Dermis blood vessel endothelial cell (primary cell): ENCODE measurements at places on chromosomes 2 and 18.

DNA sequence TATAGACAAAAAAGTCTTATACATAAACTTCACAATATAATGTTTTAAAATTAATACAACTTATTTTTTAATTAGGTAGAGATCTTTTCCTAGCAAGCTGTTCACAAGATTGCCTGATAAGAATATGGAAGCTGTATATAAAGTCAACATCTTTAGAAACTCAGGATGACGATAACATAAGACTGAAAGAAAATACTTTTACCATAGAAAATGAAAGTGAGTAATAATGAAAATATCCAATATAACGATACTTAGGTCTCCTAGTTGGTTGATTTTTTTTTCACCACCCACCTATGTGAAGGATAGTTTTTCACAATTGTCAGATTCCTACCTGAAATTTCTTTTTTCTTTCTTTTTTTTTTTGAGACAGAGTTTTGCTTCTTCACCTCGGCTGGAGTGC, 13.1 kb downstream of the ELP2 start:
- no peak for DNase-seq

- DNase-seq, result no peak
These were observed 46.0 kb upstream of the MBP start for GRCh38 chr18:77178559-77178958.

DNA sequence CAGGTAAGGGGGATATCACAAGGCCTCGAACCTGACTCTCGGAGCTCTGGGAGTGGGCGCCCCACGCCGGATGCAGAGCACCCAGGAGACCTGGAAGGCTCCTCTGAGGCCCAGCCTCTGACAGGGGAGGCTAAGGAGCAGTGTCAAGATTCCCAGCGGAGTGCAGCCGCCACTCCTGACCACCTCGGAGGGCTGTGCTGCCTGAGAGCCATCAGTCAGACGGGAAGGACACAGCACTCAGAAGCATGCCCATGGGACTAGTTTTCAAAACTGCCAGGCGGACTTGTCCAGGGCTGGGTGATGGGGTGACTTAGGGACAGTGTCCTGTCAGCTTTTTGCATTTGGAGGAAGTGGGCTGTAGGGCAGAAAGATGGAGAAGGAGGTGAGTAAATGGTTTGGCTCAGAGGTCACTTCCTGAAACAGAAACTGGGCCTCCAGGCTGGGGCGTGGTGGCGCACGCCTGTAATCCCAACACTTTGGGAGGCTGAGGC, 34.6 kb upstream of the B3GNT7 start:
- DNase-seq, result no peak

DNA sequence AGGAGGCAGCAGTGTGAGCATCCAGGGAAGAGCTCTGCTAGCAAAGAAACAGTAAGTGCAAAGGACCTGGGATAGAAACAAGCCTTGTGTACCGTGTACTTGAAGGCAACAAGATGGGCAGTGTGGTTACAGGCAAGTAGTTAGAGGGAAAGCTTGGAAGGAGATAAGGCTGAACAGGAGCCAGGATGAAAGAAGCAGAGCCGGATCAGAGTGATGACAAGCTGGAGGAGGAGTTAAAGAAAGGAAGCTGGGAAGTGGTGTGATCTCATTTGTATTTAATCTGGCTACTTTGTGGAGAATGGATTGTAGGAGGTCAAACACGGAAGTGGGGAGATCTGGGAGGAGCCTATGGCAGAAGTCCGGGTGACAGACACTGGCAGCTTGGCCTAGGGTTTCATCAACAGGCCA, 44.7 kb upstream of the VPS54 start:
- DNase-seq, result peak; percentile 85

GRCh38 chr18:9513971-9514512, 38.7 kb downstream of the RALBP1 start:
- DNase-seq, result no peak

DNA sequence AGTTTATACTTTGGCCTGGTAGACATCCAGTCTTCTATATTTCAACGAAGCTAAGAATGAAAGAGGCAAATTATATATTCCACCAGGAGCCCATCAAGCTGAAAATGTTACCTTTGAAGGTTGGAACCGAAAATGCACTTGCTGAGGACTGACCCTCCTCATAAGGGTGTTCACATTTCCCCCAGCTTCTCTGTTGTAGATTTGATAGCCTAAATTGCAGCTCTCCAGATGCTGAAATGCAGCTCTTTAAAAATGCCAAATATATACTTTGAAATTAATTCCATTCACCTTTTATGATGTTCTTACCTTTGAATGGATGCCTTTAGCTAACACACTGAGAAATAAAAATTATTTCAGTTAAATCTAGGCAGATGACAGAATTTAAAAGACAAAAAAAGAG, 1.8 kb upstream of the FIGN start:
- no peak for DNase-seq

DNA sequence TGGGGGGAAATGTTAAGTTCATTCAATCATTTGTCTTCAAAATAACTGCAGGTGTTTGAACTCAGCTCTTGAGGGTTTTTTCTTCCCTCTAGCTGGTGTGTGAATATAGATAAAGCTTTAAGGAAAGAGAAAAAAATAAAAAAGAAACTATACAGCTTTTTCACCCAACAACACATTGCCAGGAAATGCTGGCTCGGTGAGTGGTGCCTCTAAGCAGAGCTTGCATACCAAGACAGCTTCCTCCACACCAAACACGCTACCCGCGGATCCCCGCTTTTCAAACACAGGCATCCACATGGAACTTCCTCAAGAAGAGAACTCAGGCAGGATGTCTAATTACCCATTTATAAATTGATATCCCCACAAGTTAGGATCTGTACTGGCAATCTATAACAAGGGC, 69.8 kb upstream of the TANK start:
- DNase-seq, result peak; percentile 92

- DNase-seq, result peak; percentile 48
These were observed 10.9 kb downstream of the MAT2A start for GRCh38 chr2:85549826-85550225.

- DNase-seq, result no peak
These were observed 25.5 kb downstream of the CCDC141 start for GRCh38 chr2:179024445-179024844.

DNA sequence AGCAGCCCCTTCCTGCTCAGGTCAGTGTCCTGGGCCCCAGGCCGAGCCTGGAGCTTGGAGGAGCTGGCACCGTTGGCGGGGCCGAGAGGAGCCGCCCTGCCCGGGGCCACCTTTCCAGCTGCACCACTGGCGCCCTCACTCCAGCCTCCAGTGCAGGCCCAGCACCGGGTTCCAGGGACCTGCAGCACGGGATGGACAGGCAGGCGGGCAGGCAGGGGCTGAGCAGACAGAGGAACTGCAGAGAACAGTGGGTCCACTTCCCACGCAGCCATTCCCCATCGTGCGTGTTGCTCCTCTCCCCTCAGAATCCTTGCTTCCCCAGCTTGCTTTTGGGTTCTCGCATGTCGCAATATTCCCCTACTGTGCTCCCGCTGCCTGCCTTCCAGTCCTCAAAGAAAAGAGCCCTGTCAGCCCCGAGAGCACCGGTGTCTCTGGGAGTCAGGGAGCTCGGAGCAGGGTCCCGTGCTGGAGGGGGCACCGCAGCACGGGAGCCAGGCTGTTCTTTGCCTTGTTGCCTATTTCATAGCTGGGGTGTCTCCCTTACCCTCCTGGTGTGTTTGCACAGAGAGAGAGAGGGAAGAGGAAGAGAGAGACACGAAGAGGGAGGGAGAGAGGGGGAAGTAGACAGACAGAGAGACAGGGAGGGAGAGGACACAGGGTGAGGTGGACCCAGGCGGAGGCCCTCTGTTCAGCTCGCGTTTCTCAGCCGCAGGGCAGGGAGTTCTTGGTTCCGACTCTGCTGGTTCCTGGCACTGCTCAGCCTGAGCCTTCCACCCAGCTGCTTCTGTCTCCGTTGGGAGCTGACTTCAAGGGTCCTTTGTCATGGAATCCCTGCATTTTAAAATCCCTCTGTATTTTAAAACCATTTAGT, 126.0 kb downstream of the MBP start:
- no peak for DNase-seq

DNA sequence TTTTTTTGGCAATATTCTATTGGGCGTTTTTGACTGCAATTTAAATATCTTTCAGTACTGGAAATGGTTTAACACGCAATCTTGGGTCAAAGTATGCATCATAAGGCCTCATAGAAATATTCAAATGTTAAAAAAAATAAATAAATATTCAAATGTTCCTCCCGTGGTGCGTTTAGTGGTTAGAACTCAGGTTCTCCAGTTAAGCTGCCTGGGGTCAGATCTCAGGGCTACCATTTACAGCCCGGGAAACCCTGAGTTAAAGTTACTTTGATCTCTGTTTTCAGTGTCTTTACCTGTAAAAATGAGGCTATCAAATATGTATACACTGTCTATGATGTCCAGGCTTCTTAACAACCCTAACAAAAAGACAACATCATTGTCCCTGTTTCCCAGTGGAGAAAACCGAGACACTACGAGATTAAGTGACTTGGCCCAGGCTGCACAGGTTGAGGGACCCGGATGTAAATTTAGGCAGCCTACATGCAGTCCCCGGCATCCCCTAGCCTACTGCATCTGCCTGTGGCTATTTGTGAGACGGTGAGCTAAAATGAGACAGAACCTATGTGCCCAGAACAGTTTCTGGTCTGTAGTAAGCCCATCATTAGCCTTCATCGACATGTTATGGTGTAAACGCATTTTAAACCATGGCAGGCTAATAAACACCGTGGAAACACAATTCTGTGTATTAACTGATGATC, 1.7 kb downstream of the FHL2 start:
- peak; percentile 53 for DNase-seq

GRCh38 chr2:10935953-10936942, 24.5 kb downstream of the KCNF1 start:
- peak; percentile 96 for DNase-seq

DNA sequence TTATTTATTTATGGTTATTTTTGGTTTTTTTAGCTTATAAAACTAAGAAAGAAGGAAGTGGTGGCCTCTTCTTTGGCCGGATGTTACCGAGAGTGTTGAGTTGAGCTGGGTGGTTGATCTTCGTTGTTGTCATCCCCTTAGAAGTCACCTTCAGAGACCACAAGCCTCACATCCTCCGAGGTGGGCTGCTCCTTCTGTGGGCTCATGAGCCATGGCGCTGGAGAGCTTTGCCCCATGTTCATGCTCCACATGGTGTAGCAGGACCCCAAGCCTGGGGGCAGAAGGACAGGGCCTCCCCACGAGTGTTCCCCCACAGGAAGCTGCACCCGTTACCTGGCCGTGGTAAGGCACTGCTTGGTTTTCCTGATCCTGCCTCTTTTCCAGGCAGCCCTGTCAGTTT, 23.4 kb downstream of the SNTG2 start:
- no peak for DNase-seq

DNA sequence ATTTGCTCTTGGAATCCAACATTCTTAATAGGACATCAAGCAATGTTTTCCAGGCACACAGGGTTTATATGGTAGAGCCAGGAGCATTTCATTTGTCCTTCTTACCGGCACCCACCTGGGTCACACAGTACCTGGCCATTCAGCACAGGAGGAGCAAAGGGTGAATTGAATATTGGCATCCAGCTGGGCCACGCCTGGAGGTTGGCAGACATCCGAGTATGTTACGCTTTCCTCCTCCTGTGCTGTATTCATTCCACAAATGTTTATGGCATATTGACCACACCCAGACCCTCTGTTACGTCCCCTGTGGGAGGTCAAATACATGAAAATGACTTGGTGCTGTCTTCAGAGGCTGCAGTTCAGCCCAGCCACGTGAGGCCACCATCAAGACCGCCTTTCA, 206.2 kb downstream of the RTP5 start:
- no peak for DNase-seq

DNA sequence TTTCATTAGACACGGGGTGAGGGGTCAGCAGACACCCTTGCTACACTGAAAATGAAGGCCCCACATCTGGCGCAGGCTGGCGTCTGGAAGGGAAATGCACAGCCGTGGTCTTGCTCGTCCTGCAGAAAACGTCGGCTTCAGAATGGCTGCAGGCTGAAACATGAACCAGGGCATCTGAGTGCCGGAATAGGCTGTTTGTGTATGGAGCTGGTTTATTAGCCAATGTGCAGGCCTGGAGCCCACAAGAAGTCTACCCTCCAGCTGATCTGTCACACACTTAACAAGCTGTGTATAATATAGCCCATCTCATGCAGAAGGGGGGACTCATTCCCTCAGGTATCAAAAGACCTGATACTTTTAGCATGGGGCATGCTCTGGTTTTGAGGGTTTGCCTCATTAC, 153.4 kb upstream of the SOX11 start:
- DNase-seq, result no peak

DNA sequence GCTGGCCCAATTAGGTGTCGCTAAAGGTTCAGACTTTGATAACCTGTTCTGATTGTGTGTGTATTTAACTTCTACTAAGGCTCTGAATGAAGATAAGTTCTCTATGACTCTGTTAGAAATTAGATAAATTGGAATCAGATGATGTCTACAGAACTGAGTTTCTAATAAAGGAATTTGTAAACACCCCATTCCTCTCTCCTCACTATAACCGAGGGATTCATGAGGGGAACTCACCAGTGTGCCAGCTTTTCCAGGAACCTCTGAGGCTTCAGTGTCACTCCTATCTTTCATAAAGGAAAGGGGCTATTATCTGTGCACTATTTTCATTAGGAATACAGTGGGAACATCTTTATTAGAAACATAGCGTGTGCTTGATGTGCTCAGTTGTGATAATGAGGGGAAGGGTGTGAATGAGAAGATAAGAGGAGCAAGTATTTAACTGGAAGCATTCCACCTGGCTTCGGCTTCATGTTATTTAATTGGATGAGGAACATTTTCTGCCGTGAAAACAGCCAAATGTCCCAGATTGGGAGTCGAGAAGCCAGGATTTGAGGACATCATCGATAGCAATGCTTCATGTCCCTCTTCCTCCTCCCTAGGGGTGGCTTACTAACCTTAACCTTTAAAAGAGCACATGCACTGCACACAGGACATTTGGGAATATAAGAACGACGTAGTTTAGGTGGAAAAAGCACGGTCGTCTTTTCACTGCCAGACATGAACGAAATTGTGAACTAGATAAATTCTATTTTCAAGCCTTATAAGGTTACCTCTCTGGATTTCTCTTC, 84.8 kb upstream of the TCF4 start:
- DNase-seq, result no peak

GRCh38 chr2:131828164-131828561, 300.5 kb downstream of the CCDC74A start:
- DNase-seq, result no peak

- no peak for DNase-seq
These were observed 440.5 kb downstream of the NUP35 start for GRCh38 chr2:183564726-183565125.

- DNase-seq, result no peak
These were observed 306.0 kb upstream of the COL3A1 start for GRCh38 chr2:188668017-188668680.

- peak; percentile 74 for DNase-seq
These were observed 3.0 kb upstream of the RPL37A start for GRCh38 chr2:216495656-216496055.

DNA sequence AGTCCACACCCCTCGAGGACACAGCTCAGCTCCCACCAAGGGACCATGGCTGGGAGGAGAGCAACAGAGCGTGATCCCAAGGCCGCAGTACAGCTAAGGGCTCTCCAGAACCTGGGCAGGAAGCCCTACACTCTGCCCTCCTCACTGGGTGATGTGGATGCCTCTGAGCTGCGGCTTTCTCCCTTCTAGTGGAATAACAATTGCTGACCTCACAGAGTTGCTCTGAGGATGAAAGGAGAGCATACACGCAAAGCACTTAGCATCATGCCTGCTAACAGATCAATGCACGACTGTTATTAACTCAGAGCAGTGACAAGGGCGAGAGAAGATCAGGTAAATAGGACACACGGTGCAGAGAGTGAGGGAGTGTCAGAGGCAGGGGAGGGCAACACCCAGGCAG, 74.2 kb downstream of the ZFP36L2 start:
- DNase-seq, result no peak

GRCh38 chr2:47664817-47665216, 118.1 kb upstream of the MSH6 start:
- DNase-seq, result peak; percentile 14

- DNase-seq, result no peak
These were observed 2.4 kb upstream of the CLEC4F start for GRCh38 chr2:70822843-70823242.
